Type B pancreatic cell (in vitro differentiated cells): ENCODE measurements at places on chromosomes 1 and 21. TPM values are rescaled to one million over a fixed set of nuclear protein-coding genes. Genes with fewer than 3 reads are reported as not detected.
A peak's percentile ranks its signal among the peaks of the same experiment; 100 is the strongest.

DRAXIN gene
- 1.1 and 13.5 TPM in 2 replicates for total RNA-seq

PPCS gene
- 45.5 and 64.7 TPM in 2 replicates for total RNA-seq

LDLRAP1 gene
- total RNA-seq, result 20.7 and 21.3 TPM in 2 replicates

DNA sequence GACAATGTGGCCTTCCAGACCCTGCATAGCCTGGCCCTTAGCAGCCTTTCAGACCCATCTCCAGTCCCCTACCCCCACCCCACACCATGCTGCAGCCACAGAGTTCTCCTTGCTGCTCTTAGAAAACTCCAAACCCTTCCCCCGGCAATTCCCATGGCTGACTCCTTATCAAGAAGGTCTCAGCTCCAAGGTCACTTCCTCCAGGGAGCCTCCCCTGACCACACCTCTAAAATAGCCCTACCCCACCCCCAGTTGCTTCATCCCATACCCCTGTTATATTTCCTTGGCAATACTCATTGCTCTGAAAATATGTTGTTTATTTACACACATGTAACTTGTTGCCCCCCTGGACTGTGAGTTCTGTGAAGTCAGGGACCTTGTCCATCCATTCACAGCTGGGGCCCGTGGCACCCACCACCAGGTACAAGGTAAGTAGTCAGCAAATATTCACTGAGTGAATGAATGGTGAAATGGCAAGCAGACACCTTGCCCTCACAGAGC is 4.3 kb upstream of the ADGRB2 start:
- H3K4me3 ChIP-seq, result no peak overlapping the region
- no peak overlapping the region for H3K27ac ChIP-seq
- H3K36me3 ChIP-seq, result peaks cover 4% of the 10 kb centered on the region
- peaks cover 42% of the 10 kb centered on the region for H3K4me1 ChIP-seq
- no peak for DNase-seq

DNA sequence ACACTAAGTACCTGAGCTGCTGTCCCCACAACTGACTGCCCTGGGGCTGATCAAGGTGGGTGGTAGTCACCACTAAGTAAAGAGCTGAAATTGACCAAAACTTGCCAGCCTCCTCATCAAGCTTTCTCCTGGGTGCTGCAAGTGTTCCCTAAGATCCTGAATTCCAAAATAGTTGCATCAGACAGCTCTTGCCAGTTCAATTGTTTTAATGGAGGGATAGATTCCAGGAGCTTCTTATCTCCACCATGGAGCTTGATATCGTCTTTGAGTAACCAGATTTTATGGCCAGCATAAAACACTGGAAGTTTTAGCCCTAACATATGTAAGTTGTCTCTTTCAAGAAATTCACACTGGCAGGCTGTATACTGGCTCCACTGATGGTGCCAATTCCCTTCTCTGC is 90.3 kb downstream of the NID1 start:
- DNase-seq, result no peak
- peaks cover 13% of the 10 kb centered on the region for H3K36me3 ChIP-seq
- H3K27me3 ChIP-seq, result no peaks in the 10 kb centered on the region
- no peak overlapping the region for H3K4me3 ChIP-seq
- peaks cover 21% of the 10 kb centered on the region for H3K4me1 ChIP-seq

DNA sequence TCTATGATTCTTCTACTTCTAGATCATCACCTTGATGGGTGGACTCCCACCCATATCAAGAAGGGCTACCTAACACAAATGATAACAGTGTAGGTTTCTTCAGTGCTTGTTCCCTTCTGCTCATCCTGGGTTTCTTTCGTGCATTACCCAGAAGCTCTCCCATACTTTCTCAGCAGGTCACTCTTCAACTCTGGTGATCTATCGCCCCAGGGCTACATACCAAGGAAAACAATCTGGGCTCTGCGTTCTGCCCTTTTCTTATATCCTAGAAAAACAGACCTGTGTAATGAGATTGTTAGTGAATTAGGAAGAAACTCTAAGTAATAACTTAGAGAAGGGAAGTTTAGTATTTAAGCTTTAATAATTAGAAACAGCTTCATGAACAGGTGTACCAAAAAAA is 370.6 kb upstream of the SPAG17 start:
- DNase-seq, result no peak
- H3K27me3 ChIP-seq, result no peaks in the 10 kb centered on the region
- H3K4me1 ChIP-seq, result peaks cover 22% of the 10 kb centered on the region

GRCh38 chr1:116175611-116176010 is 64.4 kb downstream of the MAB21L3 start:
- H3K27ac ChIP-seq, result no peak overlapping the region
- DNase-seq, result no peak
- H3K4me1 ChIP-seq, result no peaks in the 10 kb centered on the region
- H3K4me3 ChIP-seq, result no peak overlapping the region
- peaks cover 14% of the 10 kb centered on the region for H3K27me3 ChIP-seq

GRCh38 chr1:200330741-200331428 is 79.0 kb downstream of the ZNF281 start:
- no peaks in the 10 kb centered on the region for H3K36me3 ChIP-seq
- DNase-seq, result no peak
- H3K27ac ChIP-seq, result peak overlapping the region; percentile 10
- H3K4me3 ChIP-seq, result no peak overlapping the region

GRCh38 chr1:38451541-38451993 is 405.0 kb upstream of the POU3F1 start:
- H3K4me3 ChIP-seq, result no peak overlapping the region
- H3K36me3 ChIP-seq, result no peaks in the 10 kb centered on the region
- H3K4me1 ChIP-seq, result peaks cover 14% of the 10 kb centered on the region
- peaks cover 38% of the 10 kb centered on the region for H3K27me3 ChIP-seq
- DNase-seq, result no peak

GRCh38 chr1:240527086-240527485 is 84.9 kb downstream of the GREM2 start:
- no peak for DNase-seq
- peaks cover 4% of the 10 kb centered on the region for H3K27me3 ChIP-seq
- no peaks in the 10 kb centered on the region for H3K36me3 ChIP-seq
- peaks cover 31% of the 10 kb centered on the region for H3K4me1 ChIP-seq
- H3K27ac ChIP-seq, result no peak overlapping the region
